HEK293T (cell line): ENCODE measurements at places on chromosomes 2 and 18.
A peak's percentile ranks its signal among the peaks of the same experiment; 100 is the strongest.

- DNase-seq, result no peak
Measured at GRCh38 chr18:36372903-36373311, 75.4 kb downstream of the FHOD3 start.

GRCh38 chr2:222127660-222128059 is 171.1 kb downstream of the PAX3 start:
- no peak for DNase-seq

GRCh38 chr18:78969574-78970315 is 9.9 kb upstream of the SALL3 start:
- DNase-seq, result no peak

DNA sequence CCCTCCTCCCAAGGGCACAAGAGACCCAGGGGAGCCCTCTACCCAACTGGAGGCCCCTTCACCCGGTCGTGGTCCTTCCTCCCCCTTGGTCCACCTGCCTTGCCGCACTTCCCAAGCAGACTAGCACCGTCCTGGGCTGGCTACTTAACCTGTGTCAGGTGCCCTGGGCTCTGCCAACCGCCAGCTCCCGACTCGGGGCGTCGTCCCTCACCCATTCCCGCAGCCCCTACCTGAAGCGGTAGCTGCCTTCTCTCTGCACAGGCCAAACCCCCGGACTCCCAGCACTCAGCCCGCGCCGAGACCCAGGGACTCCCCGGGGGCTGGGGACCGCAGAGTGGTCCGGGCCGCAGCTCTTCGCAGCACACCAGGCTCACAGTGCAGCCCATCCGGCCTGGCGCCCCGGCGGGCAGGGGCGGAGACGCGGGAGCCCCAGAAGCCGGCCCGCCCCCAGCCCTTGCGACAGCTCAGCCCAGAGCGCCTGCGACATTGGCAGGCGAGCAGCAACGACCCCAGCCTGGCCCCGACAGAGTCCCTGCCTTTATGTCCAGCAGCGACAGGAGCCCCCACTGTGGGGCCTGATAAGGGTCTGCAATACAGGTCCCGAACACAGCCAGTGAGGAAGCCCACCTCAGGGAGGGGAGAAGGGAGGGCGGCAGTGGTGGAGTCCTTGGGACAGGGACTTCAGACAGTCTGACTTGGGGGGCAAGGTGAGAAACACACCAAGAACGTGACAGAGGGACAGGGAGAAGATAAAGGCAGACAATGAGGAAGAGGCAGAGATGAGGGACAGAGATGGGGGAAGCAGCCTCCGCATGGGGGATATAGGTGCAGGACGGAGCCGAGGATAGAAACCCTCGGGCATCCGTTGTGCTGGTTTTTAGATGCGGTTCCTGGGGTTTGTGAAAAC is 31.0 kb upstream of the TNS1 start:
- no peak for DNase-seq

DNA sequence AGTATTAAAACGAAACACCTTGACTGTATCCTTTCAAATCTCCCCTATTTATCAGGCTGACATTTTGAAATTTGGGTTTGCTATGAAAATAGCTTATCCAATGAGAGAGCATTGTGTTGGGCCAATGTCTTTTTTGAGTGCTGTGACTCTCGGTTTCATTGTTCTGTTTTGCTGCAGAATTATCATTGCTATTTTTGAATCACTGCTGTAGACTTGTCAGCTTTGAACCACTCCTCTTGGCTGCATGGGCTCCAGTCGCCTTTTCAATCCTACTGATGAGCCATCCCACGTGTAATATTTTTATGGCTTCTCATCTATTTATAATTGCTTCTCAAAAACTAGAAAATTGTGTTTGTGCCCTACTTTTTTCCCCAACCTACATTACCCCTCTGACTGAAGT is 322.8 kb downstream of the LNPK start:
- DNase-seq, result no peak

GRCh38 chr18:57747809-57748680 is 55.1 kb downstream of the ATP8B1 start:
- DNase-seq, result no peak

- no peak for DNase-seq
Measured at GRCh38 chr2:41803361-41803760, 244.5 kb upstream of the PKDCC start.

DNA sequence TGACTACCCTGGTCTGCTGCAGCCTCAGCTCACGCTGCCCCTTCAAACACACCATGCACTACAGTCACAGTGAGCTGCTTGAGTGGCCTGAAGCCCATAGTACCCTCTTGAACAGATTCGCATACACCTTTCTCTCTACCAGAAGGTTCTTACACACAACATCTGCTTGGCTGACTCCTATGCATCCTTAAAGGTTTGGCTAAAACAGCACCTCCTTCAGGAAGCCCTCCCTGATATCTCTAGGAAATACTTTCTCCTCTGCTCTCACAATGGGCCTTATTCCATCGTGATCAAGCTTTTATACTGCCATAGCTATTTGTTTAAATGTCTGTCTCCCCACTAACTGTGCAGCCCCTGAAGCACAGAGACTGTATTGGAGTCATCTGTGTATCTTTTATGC is 31.5 kb downstream of the TGFBRAP1 start:
- no peak for DNase-seq

DNA sequence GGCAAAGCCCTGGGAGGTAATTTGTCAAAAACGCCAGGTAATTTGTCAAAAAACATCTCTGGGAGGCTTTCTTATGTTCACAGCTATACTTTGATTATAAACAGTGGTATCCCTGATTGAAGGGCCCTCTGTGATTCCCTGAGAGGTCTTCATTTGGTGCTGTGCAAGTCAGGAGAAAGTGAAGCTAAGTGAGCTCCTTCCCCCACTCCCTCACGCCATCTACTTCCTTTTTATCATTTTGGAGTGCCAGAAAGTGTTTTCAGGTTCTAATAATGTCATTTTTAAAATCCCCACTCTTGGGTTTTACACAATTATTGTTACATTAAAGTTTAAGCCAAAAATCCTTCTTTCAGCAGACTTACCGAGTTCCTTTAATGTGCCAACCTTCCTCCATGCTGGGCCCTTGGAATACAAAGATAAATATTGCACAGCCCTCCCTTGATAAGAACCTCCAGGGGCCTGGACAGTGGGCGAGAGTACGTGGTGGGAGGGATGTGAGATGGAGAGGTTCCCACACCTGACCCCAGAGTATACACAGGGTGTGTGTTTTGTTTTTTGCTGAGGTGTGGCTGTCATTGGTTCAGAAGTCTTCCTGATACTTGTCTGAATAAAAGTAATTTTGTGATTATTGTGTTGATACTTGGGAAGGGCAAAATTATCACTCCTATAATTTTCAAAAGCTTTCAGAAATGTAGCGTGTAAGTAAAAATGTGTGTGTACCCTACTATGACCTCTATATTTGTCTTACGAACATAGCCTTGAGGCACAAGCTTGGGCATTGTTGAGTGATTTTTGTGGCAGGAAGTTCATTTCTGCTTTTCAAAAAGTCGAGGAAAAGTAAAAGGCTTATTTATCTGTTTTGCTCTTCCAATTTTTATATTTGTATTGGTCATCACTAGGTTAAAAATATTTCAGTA is 8.2 kb downstream of the MAPRE2 start:
- DNase-seq, result no peak

GRCh38 chr18:6039055-6039454 is 143.7 kb upstream of the TMEM200C start:
- DNase-seq, result no peak

DNA sequence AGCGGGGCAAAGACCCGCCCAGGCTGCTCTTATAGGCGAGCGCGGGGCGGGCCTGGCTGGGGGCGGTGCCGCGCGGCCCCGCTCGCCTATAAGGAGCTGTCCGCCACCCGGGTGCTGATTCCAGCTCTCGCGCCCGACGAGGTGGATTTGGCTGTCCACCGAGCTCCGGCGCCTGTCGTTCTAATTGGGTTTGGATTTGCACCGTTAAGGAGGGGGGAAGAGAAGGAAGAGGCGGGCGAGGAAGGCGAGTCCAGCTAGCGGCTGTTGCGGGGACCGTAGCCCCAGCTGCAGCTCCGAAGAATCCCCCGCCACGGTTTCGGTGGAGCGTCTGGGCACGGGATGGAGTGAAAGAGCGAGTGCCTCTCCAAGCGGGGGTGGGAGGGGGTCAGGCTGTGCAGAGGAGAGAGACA is at the start of gene CNTNAP5:
TSS of gene CNTNAP5 (plus strand) at position 117 of the 410 bp plus-strand sequence. CDS start 364 bp downstream, outside the sequence.
- peak; percentile 53 for DNase-seq

GRCh38 chr2:70891572-70892357 is 43.9 kb upstream of the ATP6V1B1 start:
- DNase-seq, result no peak

DNA sequence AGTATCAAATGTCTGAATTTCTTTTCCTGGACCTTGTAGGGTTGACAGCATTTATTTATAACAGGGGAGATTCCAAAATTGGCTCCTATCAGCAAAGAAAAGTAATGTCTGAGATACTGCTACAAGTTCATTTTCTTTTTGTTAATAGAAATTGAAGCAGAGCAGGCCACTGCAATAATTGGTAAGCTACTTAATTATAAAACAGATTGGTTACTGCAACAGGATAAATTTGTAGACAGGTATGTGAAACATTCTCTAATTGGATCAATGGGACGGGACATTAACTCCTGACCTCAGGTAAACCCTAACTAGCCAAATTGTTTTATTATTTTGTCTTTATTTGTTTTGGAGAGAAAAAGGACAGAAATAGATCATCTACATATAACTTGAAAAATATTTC is 20.5 kb downstream of the NIFK start:
- DNase-seq, result no peak

- no peak for DNase-seq
Measured at GRCh38 chr18:77316641-77317040, 67.0 kb downstream of the GALR1 start.

- no peak for DNase-seq
Measured at GRCh38 chr18:79575891-79576685, 103.5 kb upstream of the CTDP1 start.

GRCh38 chr18:46705521-46705920 is 48.5 kb upstream of the LOXHD1 start:
- no peak for DNase-seq

GRCh38 chr18:34697233-34697632 is 12.9 kb upstream of the DTNA start:
- DNase-seq, result no peak

- peak; percentile 32 for DNase-seq
Measured at GRCh38 chr2:47905386-47906156, 727 bp downstream of the FBXO11 start.

GRCh38 chr2:189249171-189249570 is 69.6 kb upstream of the COL5A2 start:
- no peak for DNase-seq

DNA sequence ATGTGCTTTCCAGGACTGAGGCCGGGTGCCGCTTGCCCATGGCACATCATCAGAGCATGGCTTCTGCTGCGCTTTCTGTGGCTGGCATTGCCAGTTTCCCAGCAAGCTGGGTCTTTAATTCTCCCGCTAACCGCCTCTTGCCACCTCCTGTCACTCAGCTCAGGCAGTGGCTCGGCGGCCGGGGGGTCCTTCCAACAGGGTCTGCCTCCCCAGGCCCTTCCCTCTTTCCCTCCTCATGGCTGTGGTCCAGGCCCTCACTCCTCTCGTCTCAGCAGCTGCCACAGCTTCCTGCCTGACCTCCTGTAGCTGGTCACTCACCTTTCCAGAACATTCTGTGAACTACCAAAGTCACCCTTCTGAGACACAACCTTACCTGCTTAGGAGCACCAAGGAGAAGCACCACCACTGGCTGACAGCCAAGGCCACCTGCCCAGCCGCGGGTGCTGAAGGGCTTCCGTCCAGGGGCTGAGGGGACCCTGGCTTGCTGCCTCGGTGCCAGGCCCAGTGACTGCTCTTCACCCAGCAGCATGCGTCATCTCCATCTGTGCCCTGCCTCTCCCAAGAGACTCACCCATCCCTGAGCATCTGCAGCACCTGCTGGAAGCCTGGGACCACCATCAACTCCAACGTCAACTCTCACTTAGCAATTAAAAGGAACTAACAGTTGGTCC is 22.6 kb downstream of the CHMP1B start:
- no peak for DNase-seq
